ENCODE measurements at places on chromosomes 5 and 9. TPM values are rescaled to one million over a fixed set of nuclear protein-coding genes. Genes with fewer than 3 reads are reported as not detected.

DNA sequence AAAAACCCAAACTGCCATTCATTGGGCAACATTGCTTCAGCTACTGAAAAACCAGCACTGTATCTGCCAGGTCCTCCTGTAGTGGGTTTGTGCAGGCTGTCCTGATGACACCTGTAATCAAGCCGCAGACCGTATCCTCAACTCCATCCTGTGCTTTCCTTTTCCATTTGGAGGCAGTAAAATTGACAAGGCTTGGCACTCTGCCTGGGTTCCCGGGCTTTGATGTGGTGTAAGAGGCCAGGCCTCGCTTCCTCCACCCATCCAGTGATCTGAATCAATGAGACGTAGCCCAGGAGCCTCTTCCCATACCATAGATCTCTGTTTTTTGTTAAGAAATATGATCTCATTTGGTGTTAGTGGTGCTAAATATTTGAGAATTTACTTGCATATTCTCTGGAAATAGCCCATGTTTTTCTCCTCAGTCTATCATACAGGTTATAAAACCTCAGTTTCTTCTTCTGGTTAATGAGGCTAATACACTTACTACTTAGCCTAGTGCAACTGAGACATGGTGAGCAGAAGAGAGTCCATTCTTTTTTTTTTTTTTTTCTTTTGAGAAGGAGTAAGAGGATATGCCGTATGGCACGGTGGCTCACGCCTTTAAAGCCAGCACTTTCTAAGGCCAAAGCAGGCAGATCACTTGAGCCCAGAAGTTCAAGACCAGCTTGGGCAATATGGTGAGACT is 34.8 kb downstream of the LSM11 start:
- DNase-seq, result no peak

GRCh38 chr9:96222132-96222531 is 79.8 kb downstream of the HSD17B3 start:
- DNase-seq, result no peak

- DNase-seq, result no peak
Measured at GRCh38 chr5:127550652-127551409, 33.4 kb downstream of the PRRC1 start.

The ZNF658 gene
- total RNA-seq, result 10.6 TPM

DNA sequence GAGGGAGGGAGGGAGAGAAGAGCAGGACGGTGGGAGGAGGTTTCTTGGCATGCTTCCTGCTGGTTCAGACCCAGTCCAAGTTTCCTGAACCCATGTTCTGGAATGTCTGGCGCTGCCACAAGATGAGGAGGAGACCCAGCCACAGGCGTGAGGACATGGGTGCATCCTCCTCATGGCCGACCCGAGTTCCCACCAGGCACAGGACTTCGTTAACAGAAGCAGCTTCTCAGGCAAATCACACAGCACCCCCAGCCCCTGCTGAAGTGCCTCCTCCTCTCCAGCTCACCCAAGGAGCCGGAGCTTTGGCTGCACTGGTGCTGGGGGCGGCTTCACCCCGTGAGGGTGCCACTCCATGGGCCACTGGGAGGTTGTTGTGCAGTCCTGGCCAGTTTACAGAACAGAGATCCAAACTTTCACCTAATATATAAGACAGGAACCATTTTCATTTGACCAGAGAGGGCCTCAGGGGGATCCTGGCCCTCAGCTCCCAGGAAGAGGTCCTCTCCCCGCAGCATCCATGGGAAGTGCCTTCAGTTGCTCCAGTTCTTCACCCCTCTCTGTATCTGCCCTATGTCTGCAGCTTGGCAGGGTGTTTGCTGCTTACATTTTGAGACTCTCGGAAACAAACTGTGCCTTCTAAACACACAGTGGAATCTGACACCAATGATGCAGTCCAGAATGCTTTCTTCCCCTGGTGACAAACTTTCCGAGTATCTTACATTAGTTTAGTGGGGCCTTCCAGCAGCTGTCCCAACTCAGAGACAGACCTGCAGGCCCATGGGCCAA is 10.2 kb upstream of the NKD2 start:
- no peak for DNase-seq

DNA sequence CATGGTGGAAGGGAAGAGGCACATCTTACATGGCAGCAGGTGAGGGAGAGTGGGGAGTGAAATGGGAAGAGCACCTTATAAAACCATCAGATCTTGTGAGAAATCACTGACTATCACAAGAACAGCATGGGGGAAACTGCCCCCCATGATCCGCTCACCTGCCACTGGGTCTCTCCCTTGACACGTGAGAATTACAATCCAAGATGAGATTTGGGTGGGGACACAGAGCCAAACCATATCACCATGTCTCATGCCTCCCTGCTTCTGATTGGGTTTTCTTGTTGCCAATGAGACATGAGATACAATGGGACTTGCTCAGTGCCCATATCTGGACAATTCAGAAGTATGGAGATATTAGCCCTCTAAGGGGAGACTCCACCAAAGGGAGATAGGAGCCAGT is 97.4 kb downstream of the TARS1 start:
- no peak for DNase-seq

The CEL gene
- 1.8 TPM for total RNA-seq

The CSNK1A1 gene
- total RNA-seq, result 159 TPM

The RAI14 gene
- 17.3 TPM for total RNA-seq

DNA sequence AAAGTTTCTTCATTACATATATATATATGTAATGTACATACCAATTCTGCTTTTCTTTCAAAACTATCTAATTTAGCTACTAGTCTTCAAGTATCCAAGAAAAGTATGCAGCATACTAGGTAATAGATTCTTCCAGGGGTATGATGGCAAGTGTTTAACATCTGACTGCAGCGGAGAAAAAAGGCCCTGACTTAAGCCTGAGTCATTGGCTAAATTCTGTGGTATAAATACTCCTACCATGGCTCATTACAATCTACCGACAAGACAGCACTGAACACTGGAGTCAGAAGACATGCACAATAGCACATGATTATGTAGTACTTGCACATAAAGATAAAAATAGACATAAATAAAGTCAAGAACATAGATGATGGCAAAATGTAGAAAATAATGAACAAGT is 439.9 kb downstream of the BRINP1 start:
- DNase-seq, result no peak

The LCN15 gene
- total RNA-seq, result not detected

DNA sequence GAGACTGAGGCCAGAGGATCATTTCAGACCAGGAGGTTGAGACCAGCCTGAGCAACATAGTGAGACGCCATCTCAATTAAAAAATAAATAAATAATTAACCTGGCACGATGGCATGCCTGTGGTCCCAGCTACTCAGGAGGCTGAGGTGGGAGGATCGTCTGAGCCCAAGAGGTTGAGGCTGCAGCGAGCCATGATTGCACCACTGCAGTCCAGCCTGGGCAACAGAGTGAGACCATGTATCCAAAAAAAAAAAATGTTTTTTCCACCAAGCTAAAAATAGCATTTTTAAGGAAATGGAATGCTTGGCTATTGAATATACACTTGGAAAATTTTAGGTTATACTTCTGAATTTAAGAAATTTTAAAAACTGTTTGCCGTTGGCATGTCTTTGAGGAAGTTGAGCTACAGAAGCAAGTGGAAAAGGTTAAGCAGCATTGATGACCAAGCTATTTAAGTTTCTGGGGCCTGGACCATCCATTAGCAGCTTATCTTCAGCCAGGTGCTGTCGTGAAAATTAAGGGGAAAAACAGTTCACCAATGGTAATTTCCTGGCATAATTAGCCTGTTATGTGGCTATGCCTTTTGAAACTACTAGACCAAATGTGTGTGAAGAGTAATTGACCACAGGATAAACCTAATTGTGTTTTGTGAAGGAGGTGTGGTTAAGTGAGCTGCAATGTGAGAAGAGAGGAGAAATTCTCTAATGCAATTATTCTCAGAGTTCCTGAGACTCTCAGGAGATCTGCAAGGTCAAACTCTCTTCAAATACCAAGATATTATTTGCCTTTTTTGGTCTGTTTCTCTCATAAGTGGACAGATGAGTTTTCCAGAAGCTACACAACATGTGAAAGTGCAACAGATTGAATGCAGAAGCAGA is 21.0 kb downstream of the F2R start:
- DNase-seq, result no peak

GRCh38 chr5:157004893-157005551 is 42.0 kb upstream of the TIMD4 start:
- DNase-seq, result no peak

DNA sequence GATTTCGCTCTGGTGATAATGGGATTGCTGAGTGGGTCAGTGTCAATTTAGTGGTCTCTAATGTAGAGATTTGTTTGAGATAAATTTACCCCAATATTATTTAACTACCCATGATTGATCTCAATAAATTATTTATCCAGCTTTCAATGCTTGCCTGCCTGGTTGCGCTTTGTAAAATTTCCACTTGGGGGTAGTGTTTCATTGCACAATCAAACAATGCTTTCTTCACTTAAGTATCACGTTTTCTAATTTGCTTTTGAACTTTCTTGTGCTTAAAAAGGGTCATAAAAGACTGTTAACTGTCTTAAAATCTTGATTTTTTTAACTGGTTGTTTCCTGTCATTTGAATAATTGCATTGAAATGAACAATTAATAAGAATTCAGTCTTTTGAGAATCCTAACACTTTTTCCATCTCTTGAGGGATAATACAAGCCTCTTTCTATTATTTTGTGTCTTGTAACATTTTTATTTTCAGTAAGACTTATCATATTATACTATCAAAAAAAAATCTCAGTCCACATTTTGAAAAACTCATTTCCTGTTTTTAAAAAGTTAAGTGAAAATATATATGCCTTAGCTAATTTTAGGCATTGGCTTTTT is 18.7 kb downstream of the HSD17B4 start:
- no peak for DNase-seq

The TAF11L8 gene
- not detected for total RNA-seq

DNA sequence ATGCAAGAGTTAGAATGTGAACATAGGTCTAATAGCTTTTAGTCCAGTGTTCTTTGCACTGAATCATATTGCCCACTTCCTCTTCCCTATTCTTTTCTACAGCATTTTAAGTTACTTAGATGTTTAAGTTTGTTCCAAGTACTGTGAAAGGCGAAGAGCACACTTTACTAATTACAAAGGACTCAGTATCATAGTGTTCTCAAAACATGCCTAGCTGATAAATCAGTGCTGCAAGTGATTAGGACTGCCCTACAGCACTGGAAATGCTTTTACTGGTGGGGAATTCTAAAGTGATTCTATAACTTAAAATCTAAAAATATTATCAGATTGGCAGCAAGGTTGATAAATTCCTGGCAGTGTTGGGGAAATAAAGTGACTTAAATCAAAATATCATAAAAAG is 177.9 kb upstream of the KCNN2 start:
- DNase-seq, result no peak

GRCh38 chr5:79890119-79890929 is 100.7 kb downstream of the MTX3 start:
- no peak for DNase-seq

GRCh38 chr5:72209147-72210115 is 102.2 kb downstream of the MAP1B start:
- no peak for DNase-seq

The TMEM8B gene
- total RNA-seq, result 33.7 TPM

The IL13 gene
- total RNA-seq, result not detected
